Germinal center (tissue), 1 donor: ENCODE measurements at places on chromosomes 12 and 14.

GRCh38 chr12:48414021-48414420 lies 58.3 kb upstream of the ANP32D start:
- no peak for DNase-seq

DNA sequence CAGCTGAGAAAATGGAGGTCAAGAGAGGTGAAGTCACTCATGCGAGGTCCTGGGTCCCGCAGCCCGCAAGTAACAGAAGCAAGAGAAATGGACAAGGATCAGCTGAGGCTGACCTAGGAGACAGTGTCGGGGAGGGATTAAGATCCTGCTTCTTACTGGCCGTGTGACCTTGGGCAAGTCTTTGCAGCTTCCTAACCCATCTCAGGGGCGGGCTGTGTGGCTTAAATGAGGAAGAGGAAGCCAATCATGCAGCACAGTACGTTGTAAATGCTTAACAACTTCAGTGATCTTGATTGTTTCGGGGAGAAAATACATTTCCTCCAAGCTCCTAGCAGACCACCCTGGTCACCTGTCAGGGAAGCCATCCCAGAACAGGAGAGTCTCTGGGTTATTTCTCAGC lies 7.1 kb upstream of the PGF start:
- peak; percentile 63 for DNase-seq

- no peak for DNase-seq
These were observed 125.7 kb upstream of the CCDC196 start for GRCh38 chr14:66360366-66360926.

GRCh38 chr14:39673270-39673711 lies 241.1 kb upstream of the FBXO33 start:
- no peak for DNase-seq

- no peak for DNase-seq
These were observed 21.7 kb downstream of the FBRSL1 start for GRCh38 chr12:132511516-132512196.

DNA sequence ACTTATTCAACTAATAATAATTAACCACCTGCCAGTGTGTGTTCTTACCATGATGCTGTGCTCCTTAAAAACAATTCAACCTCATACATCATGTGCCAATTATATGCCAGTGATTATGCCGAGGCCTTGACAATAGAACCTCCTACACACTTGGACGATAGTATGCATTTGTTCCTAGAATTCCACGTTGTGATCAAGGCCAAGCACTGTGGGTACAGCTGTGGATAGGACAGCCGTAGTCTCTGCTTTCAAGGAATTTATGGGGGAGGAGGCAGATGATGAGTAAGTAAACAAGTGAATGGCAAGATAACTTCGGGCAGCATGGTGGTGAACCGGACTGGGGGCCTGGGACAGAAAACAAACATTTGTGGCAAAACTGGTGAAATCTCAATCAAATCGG lies 18.0 kb upstream of the MYO1H start:
- DNase-seq = no peak

- DNase-seq = no peak
These were observed 15.4 kb upstream of the SELPLG start for GRCh38 chr12:108649126-108649525.

DNA sequence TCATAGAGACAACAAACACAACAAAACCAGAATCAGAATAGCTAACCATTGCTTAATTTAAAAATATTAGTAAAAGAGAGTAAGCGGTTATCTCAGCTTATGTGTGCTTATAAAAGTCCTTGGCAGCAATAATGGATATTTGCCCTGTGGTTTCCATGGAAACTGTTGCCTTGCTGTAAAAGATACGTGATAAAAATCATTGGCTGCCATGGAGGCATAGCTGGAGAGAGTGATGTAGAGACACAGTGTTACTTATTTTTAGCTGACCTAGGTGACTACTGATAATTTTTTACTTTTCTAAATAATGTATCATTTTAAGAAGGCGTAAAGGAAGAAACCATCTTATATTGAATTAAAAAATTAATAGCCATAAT lies 92.9 kb downstream of the ERC1 start:
- no peak for DNase-seq

DNA sequence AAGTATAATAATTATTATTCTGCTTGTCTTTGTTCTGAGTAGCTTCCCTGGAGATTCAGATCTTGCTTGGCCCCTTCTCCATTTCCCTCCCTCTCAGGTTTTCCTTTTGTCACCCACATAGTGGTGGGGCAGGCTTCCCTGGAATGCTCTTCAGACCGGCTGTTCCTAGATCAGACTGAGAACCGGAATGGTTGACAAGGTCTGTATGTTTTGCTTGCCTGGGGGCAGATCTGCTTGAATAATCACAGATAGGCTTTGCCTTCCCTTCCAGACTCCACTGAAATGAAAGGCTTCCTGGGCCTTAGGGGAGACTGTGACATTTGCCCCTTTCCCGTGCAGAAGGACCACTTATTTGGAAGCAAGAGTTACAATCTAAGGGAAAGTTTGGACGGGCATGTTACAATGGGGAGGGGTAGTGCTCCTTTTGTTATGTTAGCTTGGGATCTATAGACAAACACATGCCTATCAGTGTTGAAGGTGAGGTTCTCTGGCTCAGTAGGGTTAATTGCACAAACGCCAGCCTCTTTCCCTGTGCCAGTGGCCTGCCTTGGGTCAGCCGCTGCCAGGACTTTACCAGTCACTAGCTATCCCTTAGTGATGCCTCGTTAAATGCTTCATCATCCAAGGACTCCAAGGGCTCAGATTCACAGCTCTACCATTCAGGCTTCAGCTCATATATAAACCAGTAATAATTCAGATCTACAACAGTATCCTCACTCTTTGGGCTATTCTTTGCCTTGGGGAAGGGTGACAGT lies 178.6 kb downstream of the SNAPC1 start:
- no peak for DNase-seq
